ENCODE measurements at places on chromosomes 12 and 14.

DNA sequence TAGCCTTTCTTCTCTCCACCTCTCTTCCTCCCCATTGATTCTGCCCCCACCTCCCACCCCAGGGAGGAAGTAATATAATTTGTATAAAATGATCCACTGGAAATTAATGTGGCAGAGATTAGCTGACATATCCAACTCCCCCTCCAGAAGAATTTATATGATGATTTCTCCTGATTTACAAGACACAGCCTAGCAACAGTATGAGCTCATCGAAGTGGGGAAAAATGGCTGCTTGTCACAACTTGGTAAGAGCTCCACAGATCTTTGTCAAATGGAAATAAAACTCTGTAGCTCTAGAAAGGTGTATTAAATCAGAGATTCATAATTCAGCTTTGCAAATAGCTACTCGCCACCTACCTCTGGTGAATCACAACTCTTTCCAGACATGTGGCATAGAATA, 195.7 kb downstream of the NOVA1 start:
- DNase-seq = no peak

DNA sequence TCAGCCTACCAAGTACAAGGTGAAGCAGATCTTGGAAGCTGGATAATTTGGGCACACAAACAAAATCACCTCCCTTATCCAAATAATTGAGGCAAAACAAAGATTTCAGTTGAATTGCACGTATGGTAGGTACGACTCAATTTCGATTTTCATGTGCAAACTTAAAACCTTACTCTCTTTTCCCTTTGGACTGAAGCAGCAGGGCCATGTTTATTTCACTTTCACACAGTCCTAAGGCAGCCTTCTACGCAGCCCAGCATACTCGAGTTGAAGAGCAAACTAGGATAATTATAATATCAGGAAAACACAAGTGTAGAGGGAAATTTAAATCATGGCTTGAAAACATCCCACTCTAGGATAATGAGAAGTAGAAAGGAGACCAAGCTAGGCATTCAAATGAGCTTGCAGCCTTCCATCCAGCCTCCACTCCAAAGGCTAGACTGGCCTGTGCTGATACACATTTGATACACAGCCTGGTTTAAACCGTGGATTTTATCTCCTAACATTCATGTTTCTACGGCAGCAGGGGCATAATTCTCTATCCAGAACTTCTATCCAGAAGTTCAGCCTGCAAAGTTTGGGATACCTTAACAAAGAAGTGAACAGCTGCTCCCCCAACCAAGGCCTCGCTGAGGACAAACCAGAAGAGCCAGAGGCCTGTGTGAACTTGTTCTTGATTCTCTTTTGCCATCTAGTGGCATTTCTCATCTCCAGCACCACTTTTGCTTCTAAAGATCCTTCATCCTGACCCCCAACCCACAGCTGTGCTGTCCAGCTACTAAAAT, 2.4 kb upstream of the RNASE7 start:
- DNase-seq = no peak

DNA sequence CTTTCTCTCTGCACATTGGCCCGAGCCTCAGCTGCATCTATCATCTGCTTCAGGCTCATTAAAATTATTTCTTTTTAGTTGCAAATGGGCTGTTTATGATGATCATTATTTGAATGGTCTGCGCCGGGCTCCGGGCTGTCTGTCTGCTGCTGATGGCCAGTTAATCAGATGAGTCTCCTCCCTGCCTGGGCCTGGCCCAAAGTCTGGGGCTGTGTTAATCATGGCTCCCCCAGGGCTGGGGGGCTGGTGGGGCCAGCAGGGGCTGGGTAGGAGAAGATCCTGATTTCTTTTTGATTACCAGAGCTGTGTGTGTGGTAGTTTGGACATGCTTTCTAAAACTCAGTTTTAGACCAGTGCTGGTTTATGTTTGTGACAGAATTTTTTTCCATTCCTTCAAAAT, 159.1 kb downstream of the PHETA1 start:
- no peak for DNase-seq

GRCh38 chr14:69688299-69688649, 76.9 kb downstream of the SUSD6 start:
- DNase-seq = no peak

DNA sequence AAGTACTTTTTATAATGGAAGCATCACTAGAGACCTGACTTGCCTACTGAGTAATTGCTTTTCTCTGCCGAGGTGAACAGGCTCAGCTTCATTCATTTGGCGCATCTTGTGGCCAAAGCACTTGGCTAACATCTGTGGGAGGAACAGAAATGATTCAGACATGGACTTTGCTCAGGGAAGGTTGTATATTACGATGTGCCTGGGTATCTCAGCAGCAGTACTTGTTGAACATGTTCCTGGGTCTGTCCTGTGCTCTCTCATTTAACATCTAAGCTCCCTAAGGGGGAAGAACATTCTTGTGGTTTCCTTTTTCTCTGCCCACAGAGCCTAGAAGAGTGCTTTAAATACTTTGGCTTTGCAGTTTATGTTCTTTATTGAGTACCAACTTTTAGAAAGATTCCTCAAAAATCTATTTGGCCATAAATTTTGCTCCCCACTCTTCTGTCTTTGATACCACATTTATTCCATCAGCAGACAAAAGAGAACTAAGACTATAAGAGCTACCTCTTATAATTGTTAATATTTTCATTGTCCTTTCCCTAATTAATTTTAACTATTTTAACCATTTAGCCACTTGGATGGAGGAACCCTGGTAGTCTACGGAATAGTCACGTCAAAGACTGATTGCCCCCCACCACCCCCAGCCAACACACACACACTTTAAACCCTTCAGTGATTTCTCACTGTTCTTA, 101.2 kb upstream of the EGLN3 start:
- DNase-seq = no peak

GRCh38 chr12:69534389-69534822, 50.9 kb upstream of the CCT2 start:
- no peak for DNase-seq

GRCh38 chr14:92587700-92588085, 74.1 kb downstream of the RIN3 start:
- DNase-seq = no peak

GRCh38 chr12:24062642-24063245, 113.3 kb upstream of the SOX5 start:
- no peak for DNase-seq

DNA sequence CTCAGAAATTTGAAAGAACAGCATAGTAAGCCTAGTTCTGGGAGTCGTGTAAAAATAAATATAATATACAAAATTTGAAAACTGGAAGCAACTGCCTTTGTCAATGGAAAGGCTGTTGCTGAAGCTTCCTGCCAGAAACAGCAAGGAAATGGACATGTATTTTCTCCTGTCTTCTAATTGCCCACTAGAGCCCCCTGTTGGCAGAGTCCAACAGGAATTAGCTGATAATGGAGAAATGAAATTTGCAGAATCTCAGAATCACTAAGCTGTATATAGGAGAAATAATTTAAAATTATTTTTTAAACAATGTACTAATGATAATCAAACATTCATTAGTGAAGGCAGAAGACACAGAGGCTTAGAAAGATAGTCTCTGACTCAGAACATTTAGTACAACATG, 414.8 kb downstream of the SLC6A15 start:
- no peak for DNase-seq

DNA sequence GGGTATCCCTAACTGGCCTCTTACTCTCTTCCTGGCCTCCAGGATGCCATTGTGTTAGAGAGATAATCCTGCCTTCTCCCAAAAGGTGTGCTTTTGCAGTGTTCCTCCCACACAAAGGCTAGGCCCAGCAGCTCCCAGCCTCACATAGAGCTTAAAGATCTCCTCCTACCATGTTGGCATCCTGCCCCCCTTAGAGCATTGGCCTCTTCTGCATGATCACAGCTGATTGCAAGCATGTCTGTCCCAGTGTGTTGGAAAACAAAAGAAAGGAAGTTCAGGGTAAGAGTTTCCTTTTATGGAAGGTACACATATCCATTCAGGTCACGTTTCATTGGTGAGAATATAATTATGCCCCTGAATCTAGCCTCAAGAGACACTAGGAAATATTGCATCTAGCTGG, 405.4 kb downstream of the TMTC2 start:
- DNase-seq = no peak

DNA sequence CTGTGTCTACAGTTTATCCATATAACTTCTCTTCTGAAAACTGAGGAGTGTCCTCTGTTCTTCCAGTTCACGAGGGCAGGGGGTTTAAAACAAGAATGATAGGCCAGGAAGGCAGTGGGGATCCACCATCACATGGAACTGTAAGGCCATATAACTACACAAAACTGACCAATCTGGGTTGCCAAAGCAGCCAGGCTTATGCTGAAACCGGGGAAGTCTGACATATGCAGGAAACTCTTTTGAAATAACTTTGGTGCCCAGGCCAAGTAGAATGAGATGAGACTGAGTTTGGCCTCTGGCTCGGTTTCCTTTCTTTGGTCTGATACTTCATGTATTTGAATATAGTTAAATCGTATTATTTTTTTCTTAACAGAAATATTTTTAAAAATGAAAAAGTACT, 18.0 kb upstream of the ATF1 start:
- DNase-seq = no peak

DNA sequence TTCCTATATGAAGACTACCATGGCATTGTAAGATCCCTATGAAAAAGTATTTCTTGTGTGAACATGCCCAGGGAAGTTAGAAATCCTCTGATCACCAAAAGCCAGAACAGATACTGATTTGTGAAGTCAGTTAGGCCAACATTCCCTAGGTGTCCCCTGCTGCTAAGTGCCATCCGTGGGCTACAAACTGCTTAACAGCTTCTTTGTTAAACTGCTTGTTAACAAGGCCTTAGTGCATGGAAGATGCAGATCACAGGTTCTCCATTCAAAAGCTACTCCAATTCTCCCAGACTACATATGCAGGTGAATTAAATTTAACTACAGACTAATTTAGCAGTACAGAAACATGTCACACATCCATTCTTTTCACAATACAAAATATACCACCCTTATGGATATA, 108.2 kb downstream of the PRICKLE1 start:
- DNase-seq = no peak

- DNase-seq = no peak
Measured at GRCh38 chr12:1915082-1915968, 3.1 kb downstream of the CACNA2D4 start.

DNA sequence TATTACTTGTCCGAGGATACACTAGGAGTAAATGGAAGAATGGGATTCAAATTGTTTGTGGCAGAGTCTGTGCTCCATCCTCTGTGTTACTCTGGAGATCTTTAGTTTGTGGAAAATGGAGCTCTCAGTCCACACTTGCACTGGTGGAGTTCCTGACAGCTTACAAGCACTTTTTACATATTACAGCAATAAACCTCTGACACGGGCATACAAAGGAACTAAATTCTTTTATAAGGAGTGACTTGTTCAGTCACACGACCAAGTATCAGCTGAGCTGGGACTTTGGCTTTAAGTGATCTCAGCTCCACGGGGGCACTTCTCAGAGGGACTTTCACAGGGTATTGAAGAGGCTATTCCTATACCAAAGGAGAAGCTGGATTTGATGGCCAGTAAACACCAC, 417.5 kb downstream of the LRIG3 start:
- DNase-seq = no peak

DNA sequence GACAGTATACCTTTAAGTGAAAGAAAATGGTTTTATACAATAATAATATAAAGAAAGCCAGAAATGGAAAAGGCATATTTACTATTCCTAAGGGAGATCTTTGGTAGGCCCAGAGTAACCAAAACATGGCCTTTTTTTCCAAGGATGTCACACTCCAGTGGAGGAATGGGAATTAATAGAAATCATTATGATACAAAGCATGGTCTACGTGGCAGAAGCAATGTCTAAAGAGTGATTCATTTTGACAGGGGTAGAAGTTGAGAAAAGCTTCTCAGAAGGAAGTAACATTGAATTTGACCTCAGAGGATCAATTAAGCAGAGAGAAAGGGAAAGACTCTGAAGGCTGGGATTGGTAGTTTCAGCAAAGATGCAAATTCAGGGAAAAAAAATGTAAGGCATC, 208.6 kb downstream of the BTG1 start:
- no peak for DNase-seq

DNA sequence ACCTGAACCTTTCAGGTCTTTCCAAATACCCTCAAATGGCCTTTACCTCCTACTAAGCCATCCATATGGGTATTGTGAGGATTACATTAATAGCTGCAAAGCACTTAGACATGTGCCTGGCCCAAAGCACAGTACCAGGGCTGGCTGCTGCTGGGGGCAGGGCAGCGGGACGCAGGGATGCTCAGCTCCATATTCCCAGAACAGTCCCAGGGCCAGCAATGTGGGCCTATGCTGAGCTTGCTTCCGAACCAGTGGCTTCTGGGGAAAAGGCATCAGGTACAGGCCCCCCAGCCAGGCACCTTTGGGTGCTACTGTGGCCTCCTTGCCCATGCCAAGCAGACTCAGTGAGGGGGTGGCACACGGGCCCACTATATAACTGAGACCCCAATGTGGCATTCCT, 10.4 kb downstream of the ACTN1 start:
- no peak for DNase-seq

- no peak for DNase-seq
Measured at GRCh38 chr14:86462193-86462753, 932.3 kb downstream of the FLRT2 start.

DNA sequence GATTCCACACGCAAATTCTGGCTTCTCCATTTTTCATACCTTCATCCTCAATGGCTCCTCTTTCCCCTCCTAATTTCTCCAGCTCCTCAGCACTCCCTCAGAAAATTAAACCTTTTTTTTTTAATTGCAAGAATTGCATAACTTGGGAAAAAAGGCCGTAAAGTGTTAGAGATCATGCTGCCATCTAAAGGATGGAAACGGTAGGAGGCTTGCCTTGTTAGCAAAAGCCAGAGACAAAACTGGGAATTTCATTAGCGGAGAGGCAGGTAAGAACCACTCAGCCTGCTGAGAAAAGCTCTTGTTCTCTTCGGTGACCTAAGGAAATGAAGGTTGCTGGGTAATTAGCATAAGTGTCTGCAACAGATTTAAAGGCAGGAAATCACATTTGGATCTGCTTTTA, 204.3 kb downstream of the AEBP2 start:
- DNase-seq = no peak

DNA sequence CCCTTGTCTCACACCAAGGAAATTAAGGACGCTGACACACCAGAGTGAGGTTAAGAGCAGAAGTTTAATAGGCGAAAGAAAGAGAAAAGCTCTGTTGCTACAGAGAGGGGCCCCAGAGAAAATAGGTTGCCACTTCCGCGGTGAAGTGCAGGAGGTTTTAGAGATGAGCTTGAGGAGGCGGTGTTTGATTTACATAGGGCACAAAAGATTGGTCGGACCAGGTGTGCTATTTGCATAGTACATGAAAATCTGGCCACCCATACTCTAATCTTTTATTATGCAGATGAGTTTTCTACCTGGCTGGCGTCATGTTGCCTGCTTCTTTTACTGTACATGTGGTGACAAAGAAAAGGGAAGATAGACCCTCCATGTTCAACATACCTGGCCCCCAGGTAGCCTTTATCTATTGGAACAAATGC, 23.3 kb upstream of the MYF6 start:
- DNase-seq = no peak

Measured in activated naive CD4-positive, alpha-beta T cell (primary cell).